ENCODE measurements at places on chromosomes 3 and 15. TPM values are rescaled to one million over a fixed set of nuclear protein-coding genes. Genes with fewer than 3 reads are reported as not detected.

Gene CLDN16
- not detected for total RNA-seq

Gene RASSF1
- total RNA-seq = 75.8 TPM

Gene RLBP1
- not detected for total RNA-seq

Gene STRIT1
- total RNA-seq = not detected

Gene TNFAIP8L3
- not detected for total RNA-seq

Gene LRRN1
- 0.98 TPM for total RNA-seq

Gene ATP13A4
- total RNA-seq = 2.8 TPM

Gene ZMYND10
- 1.5 TPM for total RNA-seq

Gene GTF2A2
- 173 TPM for total RNA-seq

Gene CCR9
- 0.20 TPM for total RNA-seq

Gene P2RY1
- 1.7 TPM for total RNA-seq

Gene AP3B2
- total RNA-seq = 0.16 TPM

Gene CCR1
- total RNA-seq = 0.67 TPM

Gene NPAP1
- total RNA-seq = not detected

Gene GALNT15
- not detected for total RNA-seq

Gene FMN1
- total RNA-seq = 0.07 TPM

Gene ZNF774
- 1.4 TPM for total RNA-seq

Gene ZMAT3
- total RNA-seq = 15.9 TPM

Gene MORF4L1
- 236 TPM for total RNA-seq

Gene THSD4
- total RNA-seq = not detected

Gene SGO1
- 25.6 TPM for total RNA-seq

Gene KLF15
- total RNA-seq = not detected

Gene HRG
- not detected for total RNA-seq

Gene SLC24A5
- not detected for total RNA-seq

Gene DUOXA2
- total RNA-seq = not detected

Gene C2CD4A
- 1.0 TPM for total RNA-seq

Gene CDC25A
- total RNA-seq = 38.4 TPM

Gene SI
- not detected for total RNA-seq

Gene MEGF11
- not detected for total RNA-seq

Gene ARNT2
- 0.34 TPM for total RNA-seq

Gene BTLA
- 12.8 TPM for total RNA-seq

Gene CIP2A
- 44.9 TPM for total RNA-seq

Gene CRYBG3
- 4.9 TPM for total RNA-seq

Measured in activated CD8-positive, alpha-beta T cell treated with anti-CD3 and anti-CD28 coated beads for 36 hours (primary cell).